Adrenal gland (tissue), 19 donors: ENCODE measurements at places on chromosomes 16 and 17. TPM values are rescaled to one million over a fixed set of nuclear protein-coding genes. Genes with fewer than 3 reads are reported as not detected.

GRCh38 chr16:15482068-15482747 lies 47.8 kb downstream of the BMERB1 start:
- peak; percentile 83 for DNase-seq

The HS3ST4 gene
- polyA plus RNA-seq, result not detected

DNA sequence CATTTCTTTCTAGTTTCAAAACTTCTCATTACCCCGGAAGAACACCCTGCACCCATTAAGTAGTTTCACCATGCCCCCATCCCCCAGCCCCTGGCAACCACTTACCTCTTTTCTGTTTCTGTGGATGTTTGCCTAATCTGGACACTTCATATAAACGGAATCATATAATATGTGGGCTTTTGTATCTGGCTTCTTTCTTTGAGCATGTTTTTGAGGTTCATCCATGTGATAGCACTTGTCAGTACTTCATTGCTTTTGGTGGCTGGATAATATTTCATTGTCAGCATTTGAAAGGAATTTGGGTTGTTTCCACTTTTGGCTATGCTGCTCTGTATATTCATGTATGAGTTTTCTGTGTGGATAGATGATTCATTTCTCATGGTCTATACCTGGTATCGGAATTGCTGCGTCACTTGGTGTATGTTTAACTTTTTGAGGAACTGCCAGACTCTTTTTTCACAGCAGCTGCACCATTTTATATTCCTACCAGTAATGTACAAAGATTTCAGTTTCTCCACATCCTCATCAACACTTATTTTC lies 30.0 kb upstream of the SLC5A10 start:
- no peak for DNase-seq

DNA sequence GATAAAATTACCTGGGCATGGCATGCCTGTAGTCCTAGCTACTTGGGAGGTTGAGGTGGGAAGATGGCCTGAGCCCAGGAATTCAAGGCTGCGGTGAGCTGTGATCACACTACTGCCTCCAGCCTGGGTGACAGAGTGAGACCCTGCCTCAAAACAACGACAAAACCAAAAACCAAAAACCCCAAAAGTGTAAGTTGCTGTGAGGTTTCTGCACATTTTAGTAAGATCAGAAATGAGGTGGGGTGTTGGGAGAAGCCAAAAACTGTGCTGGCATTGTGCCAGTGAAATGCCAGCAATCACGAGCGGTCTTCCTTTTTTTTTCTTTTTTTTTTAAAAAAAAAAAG lies 114.6 kb downstream of the PITPNC1 start:
- no peak for DNase-seq

DNA sequence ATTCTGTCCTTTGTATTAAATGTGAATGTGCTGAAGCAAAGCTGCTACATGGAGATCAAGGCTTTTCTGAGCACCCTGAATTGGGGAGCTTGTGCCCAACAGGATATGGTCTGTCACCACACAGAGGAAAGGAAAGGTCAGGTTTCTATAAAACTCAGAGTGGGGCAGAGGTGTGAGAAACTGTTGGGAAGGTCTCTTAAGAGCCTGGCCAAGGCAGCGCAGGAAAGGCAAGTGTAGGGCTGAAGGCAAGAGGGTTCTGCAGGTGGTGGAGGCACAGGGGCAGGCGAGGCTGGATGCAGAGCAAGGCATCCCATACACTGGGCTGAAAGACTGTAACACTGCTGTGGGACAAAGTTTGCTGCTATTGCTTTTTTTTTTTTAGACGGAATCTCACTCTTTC lies 8.1 kb downstream of the COX6A2 start:
- no peak for DNase-seq

GRCh38 chr17:78345791-78346494 lies 13.9 kb downstream of the SOCS3 start:
- DNase-seq, result no peak

- DNase-seq, result no peak
Measured at GRCh38 chr16:86509759-86510464, 415 bp upstream of the FOXF1 start.

DNA sequence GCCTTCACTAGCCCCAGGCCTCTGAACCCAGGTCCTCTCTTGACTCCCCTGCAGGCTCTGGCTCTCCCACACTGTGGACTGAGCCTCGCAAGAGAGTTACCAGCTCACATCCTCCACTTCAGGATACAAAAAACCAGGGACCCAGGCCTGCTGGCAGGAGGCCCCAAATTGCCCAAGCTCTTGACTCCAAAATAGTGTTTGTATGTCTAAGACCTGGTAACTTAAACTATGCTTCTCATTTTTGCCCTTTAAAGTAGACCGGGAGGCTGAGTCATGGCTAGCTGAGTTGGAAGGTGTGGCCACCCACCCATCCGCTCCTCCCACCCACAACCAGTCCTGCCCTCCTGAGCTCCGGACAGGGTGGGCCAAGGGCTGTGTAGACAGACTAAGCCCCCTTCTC lies 250.0 kb downstream of the SOX9 start:
- DNase-seq, result no peak

- DNase-seq, result peak; percentile 44
Measured at GRCh38 chr16:84294531-84295142, at the start of gene WFDC1. Gene WFDC1, plus strand, starts transcription at chr16:84294878. Its CDS starts 94 bp downstream, at chr16:84294972.
